Endothelial cell (in vitro differentiated cells): ENCODE measurements at places on chromosomes 3 and 15. TPM values are rescaled to one million over a fixed set of nuclear protein-coding genes. Genes with fewer than 3 reads are reported as not detected.

The GATA2 gene
- 37.9 TPM for total RNA-seq

- no peaks in the 10 kb centered on the region for H3K36me3 ChIP-seq
- no peak overlapping the region for H3K4me3 ChIP-seq
- H3K27ac ChIP-seq = no peak overlapping the region
- no peaks in the 10 kb centered on the region for H3K4me1 ChIP-seq
Observed at GRCh38 chr3:161348796-161349400, 22.4 kb downstream of the SPTSSB start.

DNA sequence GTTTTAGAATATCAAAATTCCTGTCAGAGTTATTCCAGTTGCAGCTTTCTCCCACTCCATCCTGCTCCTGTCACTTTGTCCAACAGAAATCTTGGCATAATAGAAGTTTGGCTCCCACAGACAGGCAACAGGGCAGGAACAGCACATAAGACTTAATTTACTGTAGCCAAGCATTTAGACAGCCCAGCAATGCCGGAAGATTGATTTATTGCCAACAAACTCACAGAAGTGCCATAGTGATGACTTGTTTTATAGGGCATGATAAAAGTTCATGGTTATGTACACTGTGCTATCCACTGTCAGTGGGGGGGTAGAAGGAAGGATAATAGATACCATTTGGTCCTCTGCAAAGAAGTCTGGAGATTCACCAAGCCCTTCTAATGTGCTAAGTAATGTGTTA lies 98.3 kb upstream of the CBLB start:
- peaks cover 5% of the 10 kb centered on the region for H3K36me3 ChIP-seq
- DNase-seq = no peak
- H3K27me3 ChIP-seq = no peaks in the 10 kb centered on the region
- H3K27ac ChIP-seq = no peak overlapping the region

- peaks cover 10% of the 10 kb centered on the region for H3K4me1 ChIP-seq
- H3K4me3 ChIP-seq = no peak overlapping the region
- DNase-seq = no peak
- peaks cover 2% of the 10 kb centered on the region for H3K27me3 ChIP-seq
- H3K36me3 ChIP-seq = no peaks in the 10 kb centered on the region
- H3K27ac ChIP-seq = no peak overlapping the region
Observed at GRCh38 chr3:99925584-99926230, 108.0 kb downstream of the CMSS1 start.

DNA sequence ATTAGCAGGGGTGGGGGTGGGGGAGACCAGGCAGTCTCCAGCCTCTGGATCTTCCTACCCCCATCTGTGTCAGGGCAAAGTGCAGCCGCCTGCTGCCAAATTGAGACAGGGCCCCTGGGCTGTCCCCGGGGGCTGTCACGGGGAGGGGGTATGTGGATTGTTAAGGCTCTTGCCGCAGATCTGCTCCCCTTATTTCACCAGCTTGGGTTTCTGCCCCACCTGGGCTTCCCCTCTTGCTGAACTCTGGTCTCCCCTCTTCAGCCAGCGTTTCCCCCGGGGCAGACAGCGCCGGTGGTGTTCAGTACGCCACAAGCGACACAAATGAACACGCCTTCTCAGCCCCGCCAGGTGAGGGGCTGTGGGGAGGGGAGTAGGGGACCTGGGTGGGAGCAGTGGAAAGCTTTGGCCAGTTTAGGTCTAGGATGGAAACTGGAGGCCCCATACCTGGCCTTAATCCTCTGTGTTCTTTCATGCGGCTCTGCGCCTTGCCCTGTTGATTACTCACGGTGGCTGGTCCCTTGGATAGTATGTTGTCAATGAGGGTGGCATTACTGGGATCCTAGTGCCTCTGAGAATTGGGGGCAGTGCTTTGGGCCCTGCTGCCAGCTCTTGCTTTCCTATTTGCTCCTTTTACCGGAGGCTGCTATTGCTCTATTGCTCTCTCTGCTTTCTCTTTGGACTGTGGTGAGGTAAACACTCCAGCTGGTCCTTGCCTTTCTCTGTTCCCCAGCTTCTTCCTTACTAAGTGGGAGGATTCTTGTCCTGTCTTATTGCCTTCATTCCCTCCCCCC lies 1.7 kb downstream of the EIF4G1 start:
- H3K27ac ChIP-seq = peak overlapping the region; percentile 28
- DNase-seq = no peak
- peaks cover 30% of the 10 kb centered on the region for H3K4me1 ChIP-seq
- peak overlapping the region; percentile 95 for H3K4me3 ChIP-seq
- H3K27me3 ChIP-seq = peaks cover 10% of the 10 kb centered on the region

DNA sequence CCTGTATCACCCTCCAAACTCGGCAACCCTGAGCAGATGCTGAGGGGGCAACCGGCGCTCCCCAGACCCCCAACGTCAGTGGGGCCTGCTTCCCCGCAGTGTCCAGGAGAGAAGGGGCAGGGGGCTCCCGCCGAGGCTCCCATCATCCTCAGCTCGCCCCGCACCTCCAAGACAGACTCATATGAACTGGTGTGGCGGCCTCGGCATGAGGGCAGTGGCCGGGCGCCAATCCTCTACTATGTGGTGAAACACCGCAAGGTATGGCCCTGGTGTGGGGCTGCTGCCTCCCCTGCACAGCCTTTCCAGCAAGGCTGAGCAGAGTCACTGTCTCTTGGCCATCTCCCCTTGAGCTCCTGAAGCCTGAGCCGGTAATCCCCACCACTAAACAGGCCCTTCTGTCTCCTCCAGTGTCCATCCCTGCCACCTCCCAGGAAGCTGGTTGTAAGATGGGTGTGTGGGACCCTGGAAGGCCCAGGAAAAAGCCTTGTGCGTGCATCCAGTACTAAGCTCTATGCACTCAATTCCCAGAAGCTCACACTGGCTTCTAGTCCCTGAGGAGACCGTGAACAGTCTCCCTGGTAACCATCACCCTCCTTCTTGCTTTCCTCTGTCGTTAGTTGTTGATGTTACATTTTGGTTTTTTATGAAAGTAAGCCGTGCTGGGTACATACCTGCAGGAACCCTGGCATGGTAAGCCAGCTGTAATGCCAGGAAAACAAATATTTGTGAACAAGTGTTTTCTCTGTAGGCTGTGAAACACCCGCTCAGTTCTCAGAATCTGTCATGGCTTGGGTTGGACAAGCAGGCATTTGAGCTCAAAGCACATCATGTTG lies 63.3 kb downstream of the BOC start:
- H3K27me3 ChIP-seq = peaks cover 5% of the 10 kb centered on the region
- H3K4me3 ChIP-seq = no peak overlapping the region
- H3K36me3 ChIP-seq = no peaks in the 10 kb centered on the region
- H3K4me1 ChIP-seq = peaks cover 15% of the 10 kb centered on the region
- H3K27ac ChIP-seq = no peak overlapping the region
- DNase-seq = no peak

DNA sequence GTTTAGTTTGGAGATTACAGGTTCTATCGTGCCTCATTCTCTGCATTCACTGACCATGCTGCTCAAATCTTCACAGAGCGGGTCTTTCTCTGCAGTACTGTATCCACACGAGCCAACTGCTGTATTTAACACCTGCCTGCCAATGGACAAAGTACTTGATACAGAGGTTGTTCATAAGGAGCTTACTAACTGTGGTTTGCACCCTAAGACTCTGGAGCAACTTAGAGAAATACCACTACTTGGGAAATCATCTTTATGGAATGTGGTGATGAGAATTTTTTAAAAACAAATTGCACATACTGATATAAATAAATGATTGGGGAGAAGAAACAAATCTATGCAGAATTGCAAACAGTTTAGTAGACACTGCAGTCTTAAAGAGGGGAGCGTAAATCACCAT lies 90.0 kb downstream of the PPP2R3A start:
- no peak overlapping the region for H3K4me3 ChIP-seq
- peaks cover 2% of the 10 kb centered on the region for H3K27me3 ChIP-seq
- DNase-seq = no peak
- peaks cover 32% of the 10 kb centered on the region for H3K36me3 ChIP-seq
- H3K4me1 ChIP-seq = no peaks in the 10 kb centered on the region

- H3K4me1 ChIP-seq = no peaks in the 10 kb centered on the region
- H3K36me3 ChIP-seq = peaks cover 3% of the 10 kb centered on the region
- H3K27me3 ChIP-seq = no peaks in the 10 kb centered on the region
Observed at GRCh38 chr15:67899596-67900283, 59.9 kb upstream of the RNU6-1 start.

GRCh38 chr15:23548071-23548470 lies 17.4 kb upstream of the MKRN3 start:
- no peaks in the 10 kb centered on the region for H3K27me3 ChIP-seq
- H3K36me3 ChIP-seq = no peaks in the 10 kb centered on the region
- H3K4me1 ChIP-seq = no peaks in the 10 kb centered on the region
- no peak overlapping the region for H3K27ac ChIP-seq

- H3K4me1 ChIP-seq = no peaks in the 10 kb centered on the region
- DNase-seq = no peak
- H3K27me3 ChIP-seq = peaks cover 10% of the 10 kb centered on the region
- no peak overlapping the region for H3K4me3 ChIP-seq
- peaks cover 7% of the 10 kb centered on the region for H3K36me3 ChIP-seq
Observed at GRCh38 chr3:52144796-52145735, 9.2 kb downstream of the POC1A start.

The LRRC2 gene
- total RNA-seq = 0.23 TPM

The ALPK3 gene
- 94.2 TPM for total RNA-seq

- H3K36me3 ChIP-seq = peaks cover 20% of the 10 kb centered on the region
- H3K4me1 ChIP-seq = peaks cover 2% of the 10 kb centered on the region
- no peak overlapping the region for H3K4me3 ChIP-seq
- H3K27me3 ChIP-seq = peaks cover 4% of the 10 kb centered on the region
Observed at GRCh38 chr3:196344663-196345062, 6.5 kb upstream of the TM4SF19 start.

DNA sequence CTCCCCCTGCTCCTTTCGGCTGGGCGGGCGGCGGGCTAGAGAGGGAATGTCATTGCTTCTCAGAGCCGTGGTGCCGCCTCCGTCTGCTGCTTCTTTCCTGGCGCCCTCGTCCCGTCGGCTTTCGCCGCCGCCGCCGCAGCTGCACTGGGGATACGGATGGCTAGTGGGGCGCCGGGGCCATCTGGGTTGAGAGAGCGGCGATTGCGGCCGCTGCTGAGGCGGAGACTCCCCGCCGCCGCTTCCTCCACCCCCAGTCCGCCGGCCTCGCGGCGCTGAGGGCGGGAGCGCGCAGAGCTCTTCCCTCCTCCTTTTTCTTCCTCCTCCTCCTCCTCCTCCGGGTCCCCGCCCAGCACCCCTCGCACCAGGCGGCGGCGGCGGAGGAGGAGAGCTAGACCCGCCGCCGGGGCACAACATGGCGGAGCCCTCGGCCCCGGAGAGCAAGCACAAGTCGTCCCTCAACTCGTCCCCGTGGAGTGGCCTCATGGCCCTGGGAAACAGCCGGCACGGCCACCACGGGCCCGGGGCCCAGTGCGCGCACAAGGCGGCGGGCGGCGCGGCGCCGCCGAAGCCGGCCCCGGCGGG lies at the start of gene STT3B:
TSS of gene STT3B (plus strand) at position 339 of the 582 bp plus-strand sequence. CDS start at position 413, 74 bp downstream.
- no peak for DNase-seq
- peak within 1 kb of the TSS; percentile 98 for H3K4me3 ChIP-seq
- peak within 1 kb of the TSS; percentile 93 for H3K27ac ChIP-seq
- H3K36me3 ChIP-seq = no peaks in the 10 kb centered on the region
- peaks cover 9% of the 10 kb centered on the region for H3K27me3 ChIP-seq

DNA sequence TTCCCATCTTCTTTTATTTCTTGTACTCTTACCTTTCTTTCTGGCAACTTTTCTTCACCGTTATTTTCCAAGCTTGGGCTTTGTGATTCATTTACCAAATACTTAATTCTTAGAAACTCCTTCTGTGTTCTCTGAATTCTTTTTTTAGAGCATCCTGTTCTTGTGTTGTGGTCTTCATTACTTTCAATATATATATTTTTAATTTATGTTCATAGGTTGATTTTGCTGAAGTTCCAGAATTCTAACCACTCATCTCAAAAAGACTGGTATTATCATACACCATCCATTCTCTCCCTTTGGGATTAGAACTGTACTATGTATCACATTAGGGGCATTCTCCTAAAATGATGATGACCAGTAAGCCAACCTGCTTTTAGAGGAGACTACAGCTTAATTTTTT lies 362.3 kb upstream of the CBLB start:
- H3K4me1 ChIP-seq = no peaks in the 10 kb centered on the region
- DNase-seq = no peak
- H3K27ac ChIP-seq = no peak overlapping the region
- H3K4me3 ChIP-seq = no peak overlapping the region
- H3K36me3 ChIP-seq = no peaks in the 10 kb centered on the region
- H3K27me3 ChIP-seq = peaks cover 1% of the 10 kb centered on the region

The ZPLD1 gene
- total RNA-seq = not detected

The CADPS gene
- total RNA-seq = 0.26 TPM
